Stimulated activated CD4-positive, alpha-beta T cell treated with anti-CD3 and anti-CD28 coated beads, Interleukin-12 subunit alpha, Interleukin-12 subunit beta, amount 100 ng/mL, for 48 hours (primary cell): ENCODE measurements at places on chromosomes 6 and 20.

GRCh38 chr6:95413789-95414188 is 163.5 kb upstream of the MANEA start:
- no peak for DNase-seq

DNA sequence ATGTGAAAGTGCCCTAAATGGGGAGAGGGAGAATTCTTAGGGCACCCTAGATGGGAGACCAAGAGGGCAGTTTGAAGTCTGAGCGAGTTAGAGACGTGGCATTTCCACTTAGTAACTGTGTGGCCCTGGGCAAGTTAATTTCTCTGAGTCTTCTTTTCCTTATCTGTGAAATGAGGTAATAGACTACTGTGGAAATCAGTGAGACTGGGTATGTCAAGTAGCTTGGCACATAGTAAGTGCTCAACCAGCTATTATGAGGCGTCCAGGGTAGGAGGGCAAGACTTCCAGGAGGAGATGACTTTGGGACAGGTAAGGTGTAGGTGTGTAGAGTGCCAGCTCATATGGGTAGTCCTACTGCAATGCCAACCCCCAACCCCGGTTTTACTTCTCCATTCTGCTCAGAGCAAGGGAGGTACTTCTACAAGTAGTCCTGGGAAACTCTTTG is 770 bp downstream of the KIF3B start:
- no peak for DNase-seq

DNA sequence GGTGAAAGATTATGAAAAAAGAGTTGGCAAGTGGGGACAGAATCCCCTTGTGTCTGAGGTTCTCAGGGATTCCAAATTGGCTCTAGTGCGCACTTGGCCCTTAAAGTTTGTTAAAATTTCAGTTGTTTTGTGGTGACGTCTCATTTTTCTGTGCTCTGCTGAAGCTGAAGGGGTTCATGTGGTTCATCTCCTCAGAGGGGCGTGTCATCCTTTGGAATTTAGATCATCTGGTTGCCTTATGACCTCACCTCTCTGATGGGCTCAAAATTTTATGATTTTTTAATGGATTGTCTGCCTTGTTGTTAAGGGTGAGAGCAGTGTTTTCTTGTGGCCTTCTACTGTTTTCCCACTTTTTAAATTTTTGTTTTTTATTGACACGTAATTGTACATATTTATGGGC is 20.3 kb downstream of the CYB5R4 start:
- no peak for DNase-seq

- no peak for DNase-seq
These were observed 103.1 kb upstream of the ADGRF1 start for GRCh38 chr6:47145212-47145611.
